Lower leg skin (tissue), 4 donors: ENCODE measurements at places on chromosomes 5 and 9. TPM values are rescaled to one million over a fixed set of nuclear protein-coding genes. Genes with fewer than 3 reads are reported as not detected.

The SECISBP2 gene
- total RNA-seq: 38.3 TPM

The GTF2H2C gene
- 4.3 TPM for total RNA-seq

DNA sequence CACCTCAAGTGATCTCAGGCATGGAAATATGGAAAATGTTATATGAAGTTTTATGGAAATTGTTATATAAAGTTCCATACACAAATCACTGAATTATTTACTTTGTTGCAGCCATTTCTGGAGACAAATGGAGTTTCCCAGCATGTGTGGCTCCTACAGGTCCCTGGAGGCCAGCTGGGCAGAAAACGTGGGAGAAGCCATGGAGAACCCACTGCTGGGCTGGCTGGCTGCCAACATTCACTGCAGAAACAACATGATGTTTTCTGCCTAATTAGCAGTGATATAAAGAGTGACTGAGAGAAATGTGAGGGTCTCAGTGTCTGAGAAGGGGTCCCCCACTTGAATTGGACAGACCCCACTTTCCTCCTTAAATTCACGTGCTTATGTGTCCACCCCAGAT, 208.8 kb upstream of the IRX2 start:
- DNase-seq: no peak

The LRRC26 gene
- 29.0 TPM for total RNA-seq

The INSL4 gene
- total RNA-seq: not detected

- DNase-seq: no peak
These were observed 30.4 kb downstream of the MVB12B start for GRCh38 chr9:126357074-126357473.

DNA sequence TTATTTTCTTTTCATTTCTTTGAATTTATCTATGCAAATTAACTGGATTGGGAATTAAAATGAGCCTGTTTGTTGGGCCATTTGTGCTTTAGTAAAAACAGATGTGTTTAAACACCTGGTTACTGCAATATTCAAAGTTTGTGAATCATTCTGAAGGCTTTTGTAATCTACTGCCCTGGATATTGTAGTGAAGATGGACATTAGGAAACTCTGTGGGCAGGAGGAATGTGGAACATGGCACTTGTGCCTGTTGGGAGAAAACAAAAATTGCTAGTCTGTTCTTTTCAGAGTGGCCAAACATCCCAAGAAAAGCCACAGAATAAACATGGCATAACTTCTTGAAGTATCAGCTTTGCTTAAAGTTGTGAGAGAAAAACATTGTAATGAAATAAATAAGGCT, 40.8 kb downstream of the CHSY3 start:
- no peak for DNase-seq

- peak; percentile 84 for DNase-seq
These were observed 126.3 kb upstream of the IRX4 start for GRCh38 chr5:2008851-2009629.
